NCI-H510A (cell line): ENCODE measurements at places on chromosomes 5 and 9.

- no peak for DNase-seq
Observed at GRCh38 chr9:81566074-81566698, 123.2 kb downstream of the TLE1 start.

- DNase-seq, result peak; percentile 83
Observed at GRCh38 chr9:136695435-136695895, 8.2 kb upstream of the AGPAT2 start.

- no peak for DNase-seq
Observed at GRCh38 chr9:105051897-105052296, 123.9 kb upstream of the ABCA1 start.

- no peak for DNase-seq
Observed at GRCh38 chr5:33299621-33300208, 141.1 kb upstream of the TARS1 start.

DNA sequence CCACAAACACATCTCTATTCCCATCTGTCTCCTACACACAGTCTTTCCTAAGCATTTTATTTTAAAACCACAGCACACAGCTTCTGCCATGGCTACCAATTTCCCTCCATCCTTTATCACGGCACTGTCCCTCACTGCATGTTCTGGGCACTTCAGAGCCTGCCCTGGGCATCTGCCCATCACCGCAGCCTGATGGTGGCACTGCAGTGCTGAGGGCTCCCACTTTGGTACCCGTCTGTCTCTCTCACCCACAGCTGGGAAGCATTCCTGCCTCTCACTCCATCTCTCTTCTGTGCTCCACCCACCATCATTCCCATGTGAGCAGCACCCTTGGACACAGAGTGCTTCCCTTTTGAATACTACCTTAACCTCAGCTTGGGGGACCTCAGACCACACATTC lies 31.7 kb downstream of the ZDHHC11 start:
- DNase-seq, result no peak

- DNase-seq, result no peak
Observed at GRCh38 chr5:168404365-168404764, 81.9 kb upstream of the RARS1 start.

GRCh38 chr9:87184956-87185642 lies 237.8 kb upstream of the GAS1 start:
- DNase-seq, result no peak

DNA sequence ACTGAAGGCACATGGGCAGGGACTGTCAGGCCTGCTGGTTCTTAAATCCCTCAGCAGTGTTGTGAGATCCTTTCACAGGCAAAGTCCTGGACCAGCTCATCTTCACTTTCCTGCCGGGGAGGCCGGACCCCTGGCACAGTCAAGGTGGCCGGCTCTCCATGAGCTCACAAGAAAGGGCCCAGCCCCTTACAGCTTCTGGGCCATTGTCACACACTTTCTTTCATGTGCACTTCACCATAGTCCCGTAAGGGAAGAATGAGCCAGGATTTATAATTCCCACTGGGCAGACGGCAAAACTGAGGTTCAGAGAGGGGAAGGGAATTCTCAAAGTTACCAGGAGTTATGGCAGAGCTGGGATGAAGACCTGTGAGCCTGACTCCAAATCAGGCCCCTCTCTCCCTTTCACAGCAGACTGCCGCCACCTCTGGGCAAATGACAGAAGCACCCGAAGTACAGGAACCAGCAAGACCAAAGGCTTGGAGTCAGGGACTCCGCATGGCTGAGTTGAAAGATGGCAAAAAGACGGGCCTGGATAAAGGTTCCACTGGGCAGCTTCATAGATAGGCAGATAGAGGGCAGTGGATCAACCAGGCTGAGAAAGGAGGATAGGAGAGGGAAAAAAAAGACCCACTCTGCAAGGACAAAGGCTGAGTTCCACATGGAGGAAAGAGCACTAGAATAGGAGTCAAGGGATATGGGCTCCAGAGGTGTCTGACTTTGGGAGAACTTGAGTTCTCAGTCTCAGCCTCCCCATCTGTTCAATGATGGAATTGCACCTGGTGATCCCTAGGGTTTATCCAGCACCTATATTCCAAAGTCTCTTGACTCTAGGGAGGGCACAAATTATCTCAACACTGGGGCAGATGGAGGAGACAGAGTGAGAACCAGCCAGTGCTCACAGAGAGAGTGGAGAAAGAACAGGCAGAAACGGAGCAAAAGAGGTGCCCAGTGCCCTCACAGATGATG lies 128.7 kb downstream of the PAX5 start:
- DNase-seq, result no peak

DNA sequence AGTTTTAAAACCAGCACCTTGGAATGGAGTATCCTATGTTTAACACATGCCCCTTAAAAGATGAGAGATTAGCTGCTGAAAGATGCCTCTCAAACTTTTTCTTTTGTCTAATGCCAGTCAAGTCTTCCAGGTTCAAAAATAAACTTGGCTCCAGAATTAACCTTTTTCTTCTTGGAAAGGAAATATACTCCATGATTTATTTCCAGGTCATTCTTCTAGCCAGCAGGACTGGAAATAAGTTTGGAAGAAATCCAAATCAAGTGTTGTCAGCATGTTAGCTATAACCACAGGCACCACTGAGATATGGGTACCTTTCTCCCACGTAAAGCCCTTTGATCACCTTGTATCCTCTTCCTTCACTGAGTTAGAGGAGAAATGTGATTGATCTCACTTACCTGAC lies 56.1 kb downstream of the NLN start:
- DNase-seq, result no peak

DNA sequence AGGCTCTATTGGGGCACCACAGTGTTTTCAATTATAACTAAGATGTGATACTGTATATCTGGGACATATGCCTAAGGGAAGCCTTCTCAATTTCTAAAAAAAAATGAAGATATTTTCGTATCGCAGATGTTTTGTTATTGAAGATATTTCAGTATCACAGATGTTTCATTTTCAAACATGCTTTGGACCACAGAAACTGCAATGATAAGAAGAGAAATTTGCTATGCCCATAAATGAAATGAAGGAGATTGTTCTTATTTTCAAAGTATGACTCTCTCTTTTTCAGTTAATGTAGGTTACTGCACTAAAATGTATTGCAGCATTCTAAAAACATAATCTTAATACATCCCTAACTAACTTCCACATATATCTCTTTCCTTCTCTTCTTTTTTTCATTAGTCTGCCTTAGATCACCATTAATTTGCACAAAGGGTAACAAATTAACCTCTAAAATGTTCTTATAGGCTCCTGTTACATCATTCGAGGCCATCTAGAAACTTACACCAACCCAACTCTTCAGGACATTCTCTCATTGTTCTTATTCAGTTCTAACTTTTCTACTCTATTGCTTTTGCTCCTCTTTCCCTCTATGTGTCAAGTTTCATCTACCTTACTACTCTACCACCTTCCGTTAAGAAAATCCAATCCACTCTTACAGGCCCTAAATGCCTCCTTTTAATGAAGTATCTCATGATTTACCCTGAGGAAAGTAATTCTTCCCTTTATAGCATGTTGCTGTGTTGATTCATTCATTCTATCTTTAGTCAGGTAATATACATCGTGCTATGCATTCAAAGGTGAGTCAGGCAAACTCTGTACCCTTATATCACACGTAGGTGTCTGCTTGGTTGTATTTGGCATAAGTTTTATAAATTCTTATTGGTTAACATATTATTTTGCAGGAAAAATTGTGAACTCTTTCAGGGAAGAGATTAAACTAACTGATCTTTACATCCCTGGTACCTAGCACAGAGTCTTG lies 70.5 kb downstream of the ST8SIA4 start:
- no peak for DNase-seq

- DNase-seq, result no peak
Observed at GRCh38 chr5:137207023-137207760, 291.9 kb downstream of the SPOCK1 start.

- DNase-seq, result no peak
Observed at GRCh38 chr5:62082370-62082801, 223.6 kb upstream of the KIF2A start.

DNA sequence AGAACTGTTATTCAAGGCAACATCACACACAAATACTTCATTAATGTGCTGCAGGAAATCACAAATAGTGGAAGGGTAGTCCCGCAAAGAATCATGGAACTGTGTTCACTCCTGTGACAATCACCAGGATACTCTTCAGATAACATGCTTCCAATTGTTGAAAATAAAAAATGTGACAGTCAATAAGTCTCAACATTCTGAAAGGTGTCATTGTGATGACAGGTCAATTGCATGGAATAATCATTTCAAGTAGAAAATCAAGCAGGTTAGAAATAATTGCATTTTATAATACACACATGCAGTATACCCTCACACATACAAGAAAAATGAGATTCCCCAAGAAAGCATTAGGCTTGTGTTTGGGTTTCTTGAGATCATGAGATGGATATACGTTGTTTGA lies 46.4 kb upstream of the ISL1 start:
- no peak for DNase-seq

DNA sequence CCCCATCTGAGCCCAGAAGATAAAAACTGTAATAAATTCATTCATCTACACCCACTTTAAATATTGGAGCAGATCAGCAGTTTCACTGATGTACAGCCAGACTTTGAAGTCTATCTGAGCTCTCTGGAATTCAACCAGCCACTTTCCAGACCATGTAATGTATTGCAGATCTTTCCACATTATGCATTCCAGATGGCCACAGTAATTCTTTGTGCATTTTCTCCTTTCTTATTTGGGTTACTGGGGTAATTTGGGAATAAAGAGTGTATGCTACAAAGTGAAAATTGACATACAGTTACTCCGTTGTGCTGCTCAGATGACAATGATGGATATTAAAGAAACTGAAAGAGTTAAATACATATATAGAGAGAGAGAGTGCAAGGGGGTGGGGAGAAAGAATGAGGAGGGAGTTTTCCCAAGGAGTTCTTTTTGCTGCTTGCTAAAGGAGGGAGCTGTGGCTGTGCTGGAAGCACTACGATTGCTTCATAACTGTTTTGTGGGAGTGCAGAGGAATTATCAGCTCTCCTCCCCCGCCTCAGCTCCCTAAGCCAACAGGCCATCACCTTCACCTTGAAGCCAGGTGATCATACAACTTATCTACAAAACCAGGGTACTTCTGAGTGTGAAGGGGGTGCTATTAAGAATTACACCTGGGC lies 152.8 kb downstream of the GAS1 start:
- no peak for DNase-seq

DNA sequence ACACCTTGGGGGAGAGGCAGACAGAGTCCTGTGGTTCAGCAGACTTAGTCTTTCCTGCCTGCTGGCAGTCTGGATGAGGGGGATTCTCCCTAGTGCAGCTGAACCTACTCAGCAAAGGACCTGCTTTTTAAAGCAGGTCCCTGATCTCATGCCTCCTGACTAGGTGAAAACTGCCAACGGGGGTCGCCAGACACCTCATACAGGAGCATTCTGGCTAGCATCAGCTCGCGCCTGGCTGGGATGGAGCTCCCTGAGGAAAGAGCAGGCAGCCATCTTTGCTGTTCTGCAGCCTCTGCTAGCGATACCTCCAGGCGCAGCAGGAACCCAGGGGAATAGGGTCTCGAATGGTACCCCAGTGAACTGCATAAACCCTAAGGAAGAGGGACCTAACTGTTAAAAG lies 225.2 kb downstream of the CDH9 start:
- no peak for DNase-seq

GRCh38 chr9:138116521-138116920 lies 238.9 kb downstream of the CACNA1B start:
- no peak for DNase-seq

DNA sequence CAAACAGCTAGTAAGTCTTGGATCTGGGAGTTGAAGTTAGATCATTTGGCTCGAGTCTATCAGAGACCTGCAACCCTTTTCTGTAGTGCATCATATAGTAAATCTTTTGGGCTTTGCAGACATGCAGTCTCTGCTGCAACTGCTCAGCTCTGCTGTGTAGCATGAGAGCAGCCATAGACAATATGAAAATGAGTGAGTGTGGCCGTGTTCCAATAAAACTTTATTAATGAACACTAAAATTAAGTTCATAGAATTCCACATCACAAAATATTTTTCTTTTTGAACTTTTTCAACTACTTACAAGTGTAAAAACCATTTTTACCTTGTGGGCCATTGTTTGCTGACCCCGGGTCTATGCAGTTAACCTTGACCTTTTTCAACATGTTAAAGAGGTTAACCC lies 35.2 kb downstream of the ROPN1L start:
- no peak for DNase-seq

DNA sequence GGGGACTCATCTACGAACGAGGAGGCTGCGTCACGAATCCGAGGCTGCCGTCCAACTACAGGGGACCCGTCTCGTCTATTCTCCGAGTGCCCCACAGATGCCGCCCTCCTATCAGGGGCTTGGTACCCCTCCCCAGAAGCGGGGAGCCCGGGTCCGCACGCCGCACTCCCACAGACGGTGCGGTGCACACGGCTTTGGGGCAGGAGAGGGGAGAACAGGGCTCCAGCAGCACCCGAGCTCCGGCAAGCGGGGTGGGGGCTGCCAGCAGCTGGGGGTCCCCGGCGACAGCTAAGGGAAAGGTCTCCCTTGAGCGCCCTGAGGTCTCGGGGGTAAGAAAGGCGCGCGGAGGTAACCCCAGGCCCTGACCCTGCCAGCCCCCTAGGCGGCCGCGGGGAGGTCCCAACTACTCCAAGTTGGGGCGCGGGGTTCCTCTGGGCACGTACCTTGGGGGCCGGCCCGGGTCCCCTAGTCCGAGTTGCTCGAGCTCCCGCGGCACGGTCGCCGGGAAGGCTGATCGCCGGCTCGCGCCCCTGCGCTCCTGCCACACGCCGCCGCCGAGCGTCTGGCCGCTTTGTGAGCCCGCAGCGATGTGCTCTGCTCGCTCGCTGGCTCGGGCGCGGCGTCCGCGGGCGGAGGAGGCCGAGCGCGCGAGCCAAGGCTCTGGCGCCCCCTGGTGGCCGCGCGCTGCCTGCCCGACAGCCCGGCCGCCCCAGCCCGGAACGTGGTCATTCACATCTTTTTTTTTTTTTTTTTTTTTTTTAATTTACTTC lies at the start of gene SPOCK1:
SPOCK1 (minus strand) TSS at position 591 of the 770 bp plus-strand sequence.
- DNase-seq, result peak; percentile 35

- peak; percentile 61 for DNase-seq
Observed at GRCh38 chr9:127586537-127586936, 25.5 kb upstream of the STXBP1 start.

DNA sequence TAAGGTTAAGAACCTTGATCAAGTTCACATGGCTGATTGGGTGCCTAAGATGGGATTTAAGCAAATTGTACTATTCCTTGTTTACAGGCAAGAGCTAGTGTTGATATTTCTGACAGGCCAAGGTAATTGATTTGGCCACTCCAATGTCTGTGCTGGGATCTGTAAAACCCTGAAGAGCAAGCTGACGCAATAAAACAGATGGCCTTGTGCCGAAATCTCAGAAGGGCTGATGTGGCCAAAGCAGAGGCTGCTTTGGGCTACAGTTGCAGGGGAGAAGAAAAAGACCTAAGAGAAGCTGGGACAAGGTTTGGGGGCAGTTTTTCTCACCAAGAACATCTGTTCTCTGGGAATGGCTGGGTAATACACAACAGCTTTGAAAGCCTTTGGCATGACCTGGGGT lies 463.2 kb upstream of the ZNF608 start:
- no peak for DNase-seq

GRCh38 chr5:88944751-88945531 lies 62.0 kb upstream of the MEF2C start:
- DNase-seq, result no peak

GRCh38 chr5:14574891-14575508 lies 6.6 kb upstream of the OTULINL start:
- no peak for DNase-seq
